ENCODE measurements at places on chromosomes 1 and 21.

- no peak for DNase-seq
Measured at GRCh38 chr1:116931016-116931918, 21.6 kb downstream of the PTGFRN start.

DNA sequence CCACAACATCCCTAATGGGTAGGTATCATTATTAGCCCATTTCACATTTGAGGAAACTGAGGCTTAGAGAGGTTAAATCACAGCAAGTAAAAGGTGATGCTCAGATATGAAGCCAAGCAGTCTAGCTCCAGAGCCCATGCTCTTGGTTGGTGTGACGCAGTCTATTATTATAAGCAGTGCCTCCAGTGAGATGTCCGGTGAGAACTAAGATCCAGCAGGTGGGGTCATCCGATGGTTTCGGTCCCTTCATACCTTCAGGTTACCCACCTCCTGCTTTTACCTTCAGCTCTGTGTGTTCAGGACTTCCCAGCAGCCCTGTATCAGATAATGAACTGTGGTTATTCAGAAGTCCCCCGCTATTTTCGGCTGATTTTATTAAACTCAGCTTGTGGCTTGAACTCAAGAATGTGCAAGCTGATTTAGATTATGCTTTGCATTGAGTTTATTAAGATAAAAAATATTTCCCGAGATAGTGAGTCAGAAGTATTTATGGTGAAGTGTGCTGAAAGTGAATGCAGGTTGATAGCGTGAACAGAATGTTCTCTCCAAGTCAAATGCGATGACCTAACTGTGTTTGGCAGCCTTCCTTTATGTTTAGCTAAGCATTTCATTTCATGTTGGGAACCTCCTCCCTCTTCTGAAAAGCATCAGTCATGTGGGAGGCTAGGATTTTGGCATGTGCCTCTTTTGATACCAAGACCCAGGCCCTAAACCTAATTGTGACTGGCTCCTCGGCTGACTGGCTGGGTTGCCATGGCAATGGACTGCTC is 160.9 kb upstream of the UBE2U start:
- peak; percentile 68 for DNase-seq

DNA sequence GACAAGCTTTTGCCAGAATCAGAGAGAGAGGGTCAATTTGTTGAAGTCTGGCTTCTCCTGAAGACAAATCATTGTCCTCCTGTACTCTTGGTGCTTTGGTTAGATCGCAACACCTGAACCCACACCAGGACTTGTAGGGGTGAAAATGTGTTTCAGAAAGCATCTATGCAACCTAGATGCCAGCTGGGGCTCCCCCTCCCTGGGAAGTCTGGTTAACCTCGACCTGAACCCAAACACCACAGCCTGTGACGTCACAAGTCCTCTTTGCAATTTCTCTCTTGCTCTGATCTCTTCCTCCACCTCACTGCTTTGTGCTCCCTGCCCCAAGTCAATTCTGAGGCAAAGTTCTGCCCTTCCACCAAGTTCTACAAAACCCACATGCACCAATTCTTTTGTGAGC is 42.8 kb upstream of the USP24 start:
- DNase-seq, result no peak

DNA sequence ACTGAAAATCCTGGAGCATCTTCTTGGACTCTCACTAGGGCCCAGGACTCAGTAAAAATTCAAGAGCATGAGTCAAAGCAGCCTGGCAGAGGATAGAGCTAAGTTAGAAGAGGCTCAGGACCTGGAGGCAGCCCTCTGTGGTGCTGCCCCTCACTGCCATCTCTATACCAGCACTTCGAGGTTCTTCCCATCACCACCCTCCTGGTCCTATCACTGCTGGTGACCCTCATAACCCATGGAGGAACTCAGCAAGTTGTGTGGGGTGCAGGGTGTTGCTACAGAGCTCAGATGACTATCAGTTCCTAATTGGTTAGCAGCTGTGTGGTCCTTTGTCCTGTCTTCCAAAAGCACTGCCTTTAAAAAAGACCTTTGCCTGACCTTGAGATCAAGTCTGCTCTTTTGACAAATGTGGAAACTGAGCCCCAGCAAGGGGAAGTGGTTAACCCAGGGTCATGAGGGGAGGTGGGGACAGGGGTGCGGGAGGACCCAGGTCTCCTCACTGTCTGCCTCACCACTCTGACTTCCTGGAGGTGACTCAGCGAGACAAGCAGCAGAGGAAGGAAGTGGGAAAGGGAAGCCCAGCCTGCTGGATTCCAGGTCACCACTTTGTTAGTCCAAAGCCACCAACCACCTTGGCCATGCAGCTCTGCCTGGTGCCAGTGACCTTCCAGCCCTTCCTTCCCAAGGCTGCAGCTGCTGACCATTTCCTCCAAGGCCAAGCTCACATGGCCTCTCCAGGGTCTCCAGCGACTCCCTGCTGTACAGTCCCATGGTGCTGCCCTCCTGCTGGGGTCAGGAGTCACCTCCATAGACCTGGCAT is 199.4 kb upstream of the EDN2 start:
- DNase-seq, result no peak

DNA sequence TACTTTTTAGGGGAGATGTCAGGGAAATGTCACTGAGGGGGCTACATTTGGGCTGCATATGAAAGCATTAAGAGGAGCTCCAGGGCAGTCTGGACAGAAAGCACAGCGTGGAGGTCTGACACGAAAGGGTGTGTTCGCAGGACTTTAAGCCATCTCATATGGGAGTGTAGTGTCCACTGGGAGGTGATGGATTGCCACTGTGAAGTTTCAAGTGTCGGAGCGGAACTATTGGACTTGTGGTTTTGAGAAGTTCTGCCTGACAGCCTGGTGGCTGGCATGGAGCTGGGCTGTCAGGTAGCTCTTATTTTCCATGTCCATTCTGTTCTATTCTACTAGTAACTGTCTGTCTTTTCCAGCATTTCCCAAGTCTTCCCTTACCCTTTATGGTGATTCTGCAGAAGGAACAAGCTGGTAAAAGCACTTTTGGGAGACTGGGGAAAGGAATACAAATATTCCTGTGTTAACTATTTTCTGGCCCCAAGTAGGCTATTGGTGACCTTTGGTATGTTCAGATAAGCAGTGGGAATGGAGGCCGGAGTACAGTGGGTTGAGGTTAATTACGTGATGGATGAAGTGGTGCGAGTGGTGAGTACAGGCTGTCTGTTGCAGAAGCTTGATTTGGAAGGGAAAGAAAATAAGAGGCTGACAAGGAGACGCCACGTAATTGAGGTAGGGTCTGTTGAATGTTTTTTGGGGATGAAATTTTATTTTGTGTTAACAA is 19.3 kb downstream of the B3GALT5 start:
- no peak for DNase-seq

- no peak for DNase-seq
Measured at GRCh38 chr1:28070725-28071593, 17.5 kb downstream of the EYA3 start.

- peak; percentile 79 for DNase-seq
Measured at GRCh38 chr1:155134880-155135414, 705 bp upstream of the SLC50A1 start.

- no peak for DNase-seq
Measured at GRCh38 chr1:81428998-81429397, 371.7 kb upstream of the ADGRL2 start.

- peak; percentile 73 for DNase-seq
Measured at GRCh38 chr1:178609015-178609414, 96.1 kb downstream of the TEX35 start.

GRCh38 chr1:6157528-6158174 is 22.5 kb downstream of the CHD5 start:
- DNase-seq, result no peak

- no peak for DNase-seq
Measured at GRCh38 chr1:6683434-6683833, 18.2 kb downstream of the DNAJC11 start.

GRCh38 chr1:115495625-115496024 is 146.1 kb upstream of the VANGL1 start:
- DNase-seq, result no peak

DNA sequence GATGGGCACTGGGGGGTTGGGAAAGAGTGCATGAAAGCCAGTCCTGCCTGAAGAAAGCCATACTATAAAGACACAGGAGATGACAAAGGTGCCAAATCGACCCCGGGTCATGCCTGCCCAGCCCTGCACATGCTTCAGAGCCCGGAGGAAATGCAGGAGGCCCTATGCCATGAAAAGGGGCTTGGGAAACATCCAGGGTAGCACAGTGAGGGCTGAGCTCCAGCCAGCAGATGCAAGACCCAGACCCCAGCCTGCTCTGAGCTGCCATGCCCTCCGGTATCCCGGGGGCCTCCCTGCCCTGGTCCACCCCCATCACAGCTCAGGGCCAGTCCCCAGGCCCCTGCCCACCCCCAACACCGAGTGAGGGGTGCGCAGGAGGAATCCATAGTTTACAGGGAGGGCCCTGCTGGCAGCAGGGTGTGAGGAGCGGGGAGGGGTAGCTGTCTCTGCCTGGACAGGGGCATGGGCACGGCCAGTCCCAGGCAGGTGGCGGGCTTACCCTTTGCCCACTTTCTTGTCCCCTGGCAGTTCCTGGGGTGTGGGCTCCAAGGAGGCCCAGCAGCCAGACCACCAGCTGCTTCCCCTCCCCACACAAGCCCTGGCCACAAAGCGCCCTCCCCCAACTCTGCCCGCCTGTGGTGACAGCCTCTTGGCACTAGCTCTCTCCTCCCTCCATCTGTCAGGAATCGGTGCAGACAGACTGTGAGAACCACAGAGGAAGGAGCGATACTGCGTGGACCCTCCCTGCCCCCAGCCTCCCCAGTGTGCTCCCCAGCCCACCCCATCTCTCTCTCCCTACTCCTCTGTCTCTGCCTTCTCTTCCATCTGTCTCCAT is 16.8 kb downstream of the LRP8 start:
- no peak for DNase-seq

DNA sequence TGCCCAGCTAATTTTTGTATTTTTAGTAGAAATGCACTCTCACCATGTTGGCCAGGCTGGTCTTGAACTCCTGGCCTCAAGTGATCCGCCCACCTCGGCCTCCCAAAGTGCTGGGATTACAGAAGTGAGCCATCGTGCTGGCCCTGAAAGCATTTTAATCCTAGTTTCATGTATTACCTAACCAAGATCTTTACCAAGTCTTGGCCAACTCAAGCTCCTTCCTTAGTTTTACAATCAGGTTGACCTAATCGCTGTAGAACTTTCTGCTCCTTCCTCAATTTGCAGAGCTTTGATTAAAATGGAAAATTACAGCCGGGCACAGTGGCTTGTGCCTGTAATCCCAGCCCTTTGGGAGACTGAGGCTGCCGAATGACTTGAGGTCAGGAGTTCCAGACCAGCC is 3.2 kb upstream of the TMEM63A start:
- no peak for DNase-seq

GRCh38 chr1:61050541-61051442 is 31.6 kb upstream of the NFIA start:
- DNase-seq, result no peak

- peak; percentile 14 for DNase-seq
Measured at GRCh38 chr1:62508187-62508758, 71.4 kb downstream of the USP1 start.

DNA sequence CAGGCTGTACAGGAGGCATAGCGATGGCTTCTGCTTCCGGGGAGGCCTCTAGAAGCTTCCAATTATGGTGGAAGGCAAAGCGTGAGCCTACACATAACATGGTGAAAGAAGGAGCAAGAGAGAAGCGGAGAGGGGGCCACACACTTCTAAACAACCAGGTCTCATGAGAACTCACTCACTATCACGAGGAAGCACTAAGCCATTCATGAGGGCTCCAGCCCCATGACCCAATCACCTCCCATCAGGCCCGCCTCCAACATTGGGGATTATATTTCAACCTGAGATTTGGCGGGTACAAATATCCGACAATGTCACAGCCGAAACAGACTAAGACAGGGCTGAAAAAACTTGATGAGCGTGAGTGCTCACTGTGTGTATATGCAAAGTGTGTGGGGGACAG is 89.3 kb upstream of the CNIH3 start:
- no peak for DNase-seq

DNA sequence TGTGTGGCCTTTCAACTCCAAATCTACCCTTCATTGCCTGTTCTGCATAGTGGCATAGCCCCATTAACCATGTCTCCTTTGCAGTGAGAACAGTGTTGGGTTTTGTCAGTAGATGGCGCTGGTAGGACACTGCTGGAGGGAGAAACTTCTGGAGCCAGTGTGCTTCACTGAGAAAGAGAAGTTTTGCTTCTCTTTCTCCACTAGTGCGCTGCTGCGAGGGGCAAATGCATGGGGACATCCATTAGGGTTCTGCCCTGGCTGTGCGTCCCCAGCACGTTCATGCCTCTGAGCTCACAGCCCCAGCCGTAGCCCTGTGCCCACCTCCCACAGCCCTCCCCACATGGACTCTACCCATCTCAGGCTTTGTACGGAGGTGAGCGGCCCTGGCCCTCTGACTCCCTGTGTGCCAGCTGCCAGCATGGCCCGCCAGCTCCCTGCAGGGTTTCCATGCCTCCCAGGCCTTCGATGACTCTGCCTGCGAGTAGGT is 53.1 kb downstream of the RIMS3 start:
- DNase-seq, result peak; percentile 20

GRCh38 chr1:8318436-8318835 is 522 bp downstream of the SLC45A1 start:
- no peak for DNase-seq

DNA sequence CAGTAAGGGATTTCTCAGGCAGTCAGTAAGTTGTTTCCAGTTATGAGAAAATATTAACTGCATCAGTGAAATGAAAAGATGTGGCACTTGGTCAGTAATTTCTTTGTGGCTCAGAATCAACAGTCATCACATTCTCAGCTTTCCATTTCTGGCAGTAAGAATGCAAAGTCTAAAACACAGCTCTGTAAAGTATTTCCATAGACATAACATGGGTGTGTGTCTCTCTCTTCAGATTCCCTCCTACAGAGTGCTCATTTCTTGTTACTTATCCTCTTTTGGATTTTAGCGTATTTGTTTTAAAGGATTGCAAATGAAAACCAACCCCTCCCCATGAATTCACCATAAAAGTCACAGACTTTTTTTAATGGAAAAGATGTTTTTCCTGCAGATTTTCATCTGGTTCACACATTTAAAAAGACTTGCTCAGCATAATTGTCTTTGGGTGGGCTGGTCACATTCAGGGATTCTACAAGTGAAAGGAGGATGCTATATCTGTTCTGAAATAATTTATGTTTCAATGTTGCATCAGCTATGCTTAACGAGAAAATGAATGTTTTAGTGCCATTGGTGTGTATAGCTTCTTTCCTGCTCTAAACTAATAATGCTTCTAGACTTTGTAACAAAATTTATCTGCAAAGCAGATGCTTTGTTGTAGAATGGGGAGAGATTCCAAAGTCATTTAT is 34.6 kb upstream of the CD55 start:
- DNase-seq, result no peak

- no peak for DNase-seq
Measured at GRCh38 chr1:209823143-209824041, 4.4 kb upstream of the UTP25 start.

GRCh38 chr1:55823541-55824250 is 608.5 kb upstream of the USP24 start:
- no peak for DNase-seq

- no peak for DNase-seq
Measured at GRCh38 chr1:108718927-108719655, 6.4 kb downstream of the FNDC7 start.
